ENCODE measurements at places on chromosomes 5 and 9.

DNA sequence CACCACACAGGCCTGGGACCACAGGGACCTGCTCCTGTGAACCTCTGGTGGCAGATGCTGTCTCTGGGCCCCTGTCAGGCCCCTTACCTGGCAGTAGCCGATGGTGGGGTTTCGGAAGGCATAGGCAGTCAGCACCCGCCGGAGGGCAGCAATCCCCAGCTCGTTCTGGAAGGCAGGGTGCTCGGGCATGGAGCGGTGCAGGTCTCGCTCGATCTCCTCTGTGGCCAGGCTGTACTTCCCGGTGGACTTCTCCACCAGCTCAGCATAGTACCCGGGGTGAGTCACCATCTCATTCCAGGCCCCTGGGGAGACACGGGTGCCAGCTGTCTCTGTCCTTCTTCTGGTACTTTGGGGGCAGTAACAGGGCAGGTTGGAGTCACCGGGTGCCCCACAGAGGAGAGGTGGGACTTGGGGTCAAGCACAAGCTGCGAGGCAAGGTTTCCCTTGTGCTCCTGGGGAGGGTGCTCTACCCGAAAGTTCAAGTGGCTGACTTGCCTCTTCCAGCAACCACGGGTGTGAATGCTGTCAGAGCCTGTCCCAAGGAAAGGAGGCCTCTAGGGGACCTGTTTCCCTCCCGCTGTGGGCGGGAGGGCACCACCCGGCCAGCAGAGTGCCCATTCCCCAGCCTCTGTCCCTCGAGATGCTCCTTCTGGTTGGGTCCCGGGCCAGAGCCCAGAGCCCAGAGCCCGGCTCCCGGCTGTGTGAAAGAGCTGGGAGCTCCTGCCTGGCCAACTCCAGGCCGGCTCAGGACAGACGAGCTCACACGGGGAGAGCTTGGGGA, 19.8 kb upstream of the MRNIP start:
- no peak overlapping the region for H3K4me3 ChIP-seq
- H3K27me3 ChIP-seq, result no peaks in the 10 kb centered on the region
- no peaks in the 10 kb centered on the region for H3K4me1 ChIP-seq
- H3K27ac ChIP-seq, result no peak overlapping the region

- peaks cover 19% of the 10 kb centered on the region for H3K4me1 ChIP-seq
- H3K27ac ChIP-seq, result peak overlapping the region; percentile 96
- no peaks in the 10 kb centered on the region for H3K27me3 ChIP-seq
- peak overlapping the region; percentile 81 for H3K4me3 ChIP-seq
- H3K36me3 ChIP-seq, result no peaks in the 10 kb centered on the region
Observed at GRCh38 chr5:65926893-65927292, 518 bp downstream of the ERBIN start.

DNA sequence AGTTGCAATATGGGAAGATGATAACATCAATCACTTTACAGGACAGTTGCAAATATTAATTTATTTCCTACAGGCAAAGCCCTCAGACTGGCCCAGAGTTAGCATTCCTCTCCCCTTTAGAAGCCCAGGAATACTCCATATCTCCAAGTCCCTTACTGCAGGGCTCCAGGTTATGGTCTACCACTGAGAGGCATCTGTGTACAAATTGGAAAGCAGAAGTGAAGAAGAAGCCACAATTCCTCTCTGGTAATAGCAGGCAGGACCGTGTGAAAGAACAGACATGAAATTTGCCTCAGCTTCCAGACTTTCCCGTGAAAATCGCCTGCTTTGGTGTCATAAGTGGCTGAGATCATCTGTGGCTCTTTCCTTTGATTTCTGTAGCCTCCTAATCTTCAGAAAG, 289.6 kb downstream of the GLIS3 start:
- H3K36me3 ChIP-seq, result no peaks in the 10 kb centered on the region
- H3K27ac ChIP-seq, result no peak overlapping the region
- no peaks in the 10 kb centered on the region for H3K27me3 ChIP-seq
- no peaks in the 10 kb centered on the region for H3K4me1 ChIP-seq
- no peak overlapping the region for H3K4me3 ChIP-seq

DNA sequence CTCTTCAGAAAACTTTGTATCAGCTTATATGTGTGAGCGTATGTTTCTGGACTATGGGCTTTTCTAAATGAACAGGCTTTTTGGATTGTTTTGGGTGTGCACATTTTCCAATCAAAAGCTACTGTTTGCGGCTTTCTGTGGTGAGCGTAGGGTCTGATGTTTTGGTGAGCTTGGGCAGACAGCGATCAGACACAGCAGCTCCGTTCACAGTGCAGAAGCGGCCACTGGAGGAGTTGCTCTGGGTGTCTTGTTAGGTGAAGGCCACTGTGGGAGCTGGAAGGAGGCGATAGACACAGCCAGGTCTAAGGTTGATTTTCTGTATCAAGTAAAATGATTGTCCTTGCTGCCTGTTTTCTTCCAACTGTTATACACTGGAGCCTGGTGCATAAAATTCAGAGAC, 11.1 kb downstream of the PRRC2B start:
- H3K4me3 ChIP-seq, result peak overlapping the region; percentile 54
- H3K36me3 ChIP-seq, result no peaks in the 10 kb centered on the region
- H3K27me3 ChIP-seq, result no peaks in the 10 kb centered on the region
- H3K4me1 ChIP-seq, result peaks cover 92% of the 10 kb centered on the region

All from naive thymus-derived CD4-positive, alpha-beta T cell (primary cell).